ENCODE measurements at places on chromosomes 6 and 20.

DNA sequence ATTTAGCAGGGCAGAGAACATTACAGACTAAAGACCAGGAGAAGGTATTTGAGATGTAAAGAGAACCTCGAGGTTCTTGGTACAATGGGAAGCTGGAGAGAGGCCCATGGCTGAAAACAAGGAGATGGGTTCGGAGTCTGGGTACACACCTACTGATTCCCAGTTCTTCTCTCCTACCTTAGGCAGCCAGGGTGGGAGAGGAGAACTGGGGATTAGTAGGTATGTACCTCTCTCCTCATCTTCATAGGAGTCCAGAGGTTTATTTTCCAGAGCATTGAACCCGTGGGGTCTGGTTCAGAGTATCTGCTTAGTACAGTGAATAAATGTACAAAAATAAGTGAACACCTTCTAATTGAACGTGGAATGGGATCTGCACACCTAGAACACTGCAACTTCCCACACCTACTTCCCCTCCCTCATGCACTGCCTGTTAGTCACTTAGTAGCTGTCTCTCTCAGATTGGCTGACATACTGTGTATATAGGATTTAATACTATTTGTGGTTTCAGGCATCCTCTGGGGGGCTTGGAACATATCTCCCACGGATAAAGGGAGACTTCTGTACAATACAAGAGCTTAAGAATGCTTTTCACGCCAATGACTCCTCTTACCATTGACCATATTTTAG, 23.5 kb upstream of the NUP153 start:
- DNase-seq, result peak; percentile 9

- DNase-seq, result no peak
Observed at GRCh38 chr20:61053889-61054288, 198.2 kb upstream of the CDH4 start.

- no peak for DNase-seq
Observed at GRCh38 chr20:12012241-12013222, 94.8 kb downstream of the BTBD3 start.

GRCh38 chr6:51814418-51814817, 273.0 kb downstream of the PKHD1 start:
- DNase-seq, result no peak

DNA sequence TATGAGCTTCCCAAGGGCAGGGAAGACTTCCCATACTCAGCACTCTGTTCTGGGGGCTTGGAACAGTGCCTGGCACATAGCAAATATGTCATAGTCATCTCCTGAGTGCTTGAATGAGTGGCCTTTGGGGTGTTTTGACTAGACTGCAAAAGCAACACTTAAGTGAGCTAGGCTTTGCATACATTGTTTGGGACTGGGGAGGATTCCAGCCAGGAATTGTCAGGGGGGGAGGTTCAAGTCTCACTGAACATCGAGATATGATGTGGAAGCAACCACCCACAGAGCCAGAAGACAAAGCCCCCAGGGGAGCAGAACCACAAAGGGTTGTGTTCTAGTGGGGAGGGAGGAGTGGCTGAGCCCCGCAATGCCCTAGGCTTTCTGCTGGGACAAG, 98.4 kb downstream of the SYCP2 start:
- peak; percentile 49 for DNase-seq

GRCh38 chr6:168941036-168941435, 312.6 kb downstream of the THBS2 start:
- no peak for DNase-seq

DNA sequence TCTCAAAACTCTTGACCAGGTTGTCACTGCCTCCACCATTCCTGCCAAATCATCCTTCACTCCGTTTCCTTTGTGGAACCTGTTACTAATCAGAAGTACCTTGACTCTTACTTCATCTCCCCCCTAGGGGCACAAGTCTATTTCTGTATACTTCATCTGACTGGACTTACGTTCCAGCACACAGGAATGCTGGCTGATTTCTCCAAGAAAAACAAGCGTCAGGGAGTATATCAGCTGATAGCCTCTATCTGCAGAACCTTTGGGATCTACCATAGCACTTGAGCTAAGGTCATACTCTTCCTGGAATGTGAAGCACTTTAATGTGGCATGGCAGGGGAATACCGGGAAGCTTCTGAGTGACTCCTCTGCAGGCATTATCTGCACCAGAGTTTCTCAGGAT, 178.1 kb upstream of the MOCS1 start:
- no peak for DNase-seq

- DNase-seq, result no peak
Observed at GRCh38 chr6:139712830-139713229, 338.4 kb upstream of the CITED2 start.

- no peak for DNase-seq
Observed at GRCh38 chr6:35140639-35141006, 516 bp downstream of the TCP11 start.

- no peak for DNase-seq
Observed at GRCh38 chr20:50385733-50386640, 124.2 kb upstream of the PTPN1 start.

DNA sequence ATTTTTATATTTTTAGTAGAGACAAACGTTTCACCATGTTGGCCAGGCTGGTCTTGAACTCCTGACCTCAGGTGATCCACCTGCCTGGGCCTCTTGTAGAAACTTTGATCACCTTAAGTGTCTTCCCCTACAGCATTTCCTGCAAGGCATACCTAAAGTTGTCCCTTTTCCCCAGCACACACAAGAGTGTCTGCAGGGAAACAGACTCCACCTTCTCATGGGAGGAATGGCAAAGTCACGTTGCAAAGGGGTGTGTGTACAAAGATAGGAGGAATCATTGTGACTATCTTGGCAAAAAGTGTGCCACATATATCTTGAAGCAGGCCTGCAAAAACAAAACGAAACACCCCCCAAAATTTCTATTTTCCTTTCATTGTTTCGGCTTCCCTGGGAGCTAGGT, 160.8 kb upstream of the RNF24 start:
- no peak for DNase-seq

GRCh38 chr6:43861212-43861894, 91.3 kb downstream of the VEGFA start:
- DNase-seq, result no peak

- no peak for DNase-seq
Observed at GRCh38 chr6:168333039-168333438, 13.5 kb upstream of the DACT2 start.

DNA sequence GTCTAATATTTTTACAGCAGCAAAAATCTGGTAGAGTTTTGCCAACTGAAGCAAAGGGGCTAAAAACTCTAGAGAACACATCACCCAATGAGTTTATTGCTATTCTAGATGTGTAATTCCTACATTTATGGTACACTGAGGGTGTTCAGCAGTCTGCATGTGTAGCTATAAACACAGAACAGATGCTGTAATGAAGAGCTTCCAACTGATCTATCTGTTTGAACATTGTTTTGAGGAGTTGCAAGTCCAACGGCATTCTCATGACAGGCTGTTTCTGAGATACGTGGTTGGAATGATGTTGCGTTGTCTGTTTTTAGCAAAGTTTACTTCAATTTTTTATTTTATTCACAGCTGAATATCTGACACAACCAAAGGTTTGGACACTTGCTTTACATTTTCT, 141.2 kb upstream of the RAB32 start:
- no peak for DNase-seq

GRCh38 chr20:47343007-47343472, 13.5 kb downstream of the ZMYND8 start:
- DNase-seq, result no peak

DNA sequence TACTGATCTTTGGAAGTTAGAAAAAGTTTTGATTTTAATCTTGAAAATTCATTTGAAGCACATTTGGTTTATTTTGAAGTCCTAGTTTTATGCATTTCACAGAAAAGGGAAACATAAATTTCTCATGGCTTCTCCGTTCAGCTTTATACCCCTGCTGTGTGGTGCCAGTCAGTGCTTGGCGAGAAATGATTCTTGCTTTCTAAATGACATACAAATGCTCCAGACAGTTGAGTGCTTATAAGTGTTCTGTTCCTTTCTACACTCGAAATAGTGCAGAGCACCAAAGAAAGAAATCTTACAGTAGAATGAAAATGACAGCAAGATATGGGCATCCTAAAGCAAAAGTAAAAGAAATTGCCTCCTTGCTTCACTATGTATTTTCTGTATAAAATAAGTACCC, 9.0 kb upstream of the ZNF292 start:
- DNase-seq, result no peak

GRCh38 chr20:34412453-34412852, 49.4 kb downstream of the ITCH start:
- DNase-seq, result no peak

Measured in right atrium auricular region (tissue), 2 donors.